ENCODE measurements at places on chromosomes 3 and 15.

DNA sequence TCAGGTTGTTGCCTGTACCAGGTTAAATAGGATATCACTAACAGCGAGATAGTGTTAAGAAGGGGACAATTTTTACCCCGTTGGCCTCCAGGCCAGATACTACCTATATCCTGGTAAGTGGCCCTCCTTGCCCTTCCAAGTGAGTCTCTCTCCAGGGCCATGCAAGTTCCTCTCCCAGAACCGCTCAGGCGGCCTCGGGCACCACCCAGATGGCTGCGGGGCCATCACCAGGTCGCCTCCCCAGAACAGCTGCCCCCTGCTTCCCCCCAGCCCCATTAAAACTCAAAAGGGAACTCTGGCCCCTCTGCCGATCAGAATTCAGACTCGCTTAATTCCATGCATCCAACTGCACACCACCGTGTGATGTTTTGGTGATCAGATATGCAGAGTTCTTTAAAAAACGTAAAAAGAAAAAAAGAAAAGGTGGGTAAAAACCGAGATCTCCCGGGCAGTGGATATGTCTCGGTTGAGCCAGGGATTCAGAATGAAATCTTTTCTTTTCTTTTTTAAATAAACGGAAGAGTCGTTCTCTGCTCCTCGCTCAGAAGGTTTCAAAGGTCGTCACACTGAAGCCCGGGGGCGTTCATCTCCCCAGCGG lies 1.9 kb upstream of the TRIM71 start:
- no peak for DNase-seq

GRCh38 chr3:189071446-189071845 lies 100.3 kb upstream of the TPRG1 start:
- DNase-seq = no peak

DNA sequence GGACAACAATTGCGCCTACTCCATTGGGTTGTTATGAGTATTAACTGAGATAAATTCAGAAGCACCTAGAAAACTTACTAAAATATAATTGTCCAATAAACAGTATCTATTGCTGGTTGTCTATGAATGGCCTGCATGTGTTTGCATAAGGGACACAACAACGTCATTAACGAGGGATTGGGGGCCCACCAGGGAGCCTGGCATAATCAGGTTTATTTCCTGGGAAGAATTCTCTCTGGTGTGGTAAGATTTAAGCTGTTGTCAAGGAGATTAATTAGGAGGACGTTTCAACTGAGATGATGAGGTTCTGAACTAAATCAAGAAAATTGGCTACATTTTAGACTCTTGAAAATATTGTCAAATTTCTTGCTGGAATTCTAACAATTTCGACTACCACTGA lies 176.1 kb upstream of the CDIN1 start:
- DNase-seq = no peak

DNA sequence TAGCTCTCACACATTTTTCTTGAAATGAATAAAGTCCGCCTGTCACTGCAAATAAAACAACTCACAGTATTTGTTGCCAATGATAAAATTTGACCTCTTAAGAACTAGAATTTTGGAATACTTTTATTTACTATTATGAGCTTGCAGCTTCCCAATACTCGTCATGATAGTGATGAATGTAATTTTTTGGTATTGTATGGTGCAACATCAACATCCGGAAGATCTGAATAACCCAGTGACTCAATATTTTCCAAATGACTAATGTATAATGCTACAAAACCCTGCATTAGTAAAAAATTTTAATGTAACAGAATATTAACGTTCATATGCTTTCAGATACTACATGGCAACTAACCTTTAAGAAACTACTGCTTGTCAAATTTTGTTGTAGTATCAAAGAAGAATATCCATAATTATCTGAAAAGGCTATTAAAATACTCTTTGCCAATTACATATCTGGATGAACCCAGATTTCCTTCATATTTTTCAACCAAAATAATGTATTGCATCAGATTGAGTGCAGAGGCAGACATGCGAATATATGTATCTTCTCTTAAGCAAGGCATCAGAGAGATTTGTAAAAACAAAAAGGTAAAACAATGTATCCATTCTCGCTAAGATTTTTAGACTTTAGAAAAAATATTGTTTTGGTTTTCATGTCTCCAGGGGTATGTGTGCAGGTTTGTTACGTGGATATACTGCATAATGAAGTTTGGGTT lies 95.3 kb downstream of the IGF2BP2 start:
- DNase-seq = no peak

DNA sequence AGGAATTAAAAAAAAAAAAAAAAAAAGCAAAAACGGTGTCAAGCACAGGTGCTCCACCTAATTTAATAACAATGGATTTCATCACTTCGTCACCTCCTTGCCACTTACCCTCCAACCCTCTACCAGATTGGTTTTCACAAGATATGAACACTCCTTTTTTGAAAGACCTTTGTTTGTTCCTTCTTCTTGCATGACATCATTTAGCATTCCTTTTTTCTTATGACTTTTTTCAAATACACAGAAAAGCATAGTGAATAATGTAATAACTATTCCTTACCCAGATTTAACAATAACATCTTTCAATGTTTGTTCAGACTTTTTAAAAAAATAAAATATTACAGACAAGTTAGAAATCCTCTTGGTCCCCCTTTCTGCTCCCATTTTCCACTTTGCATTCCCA lies 16.3 kb downstream of the COL6A6 start:
- DNase-seq = no peak

DNA sequence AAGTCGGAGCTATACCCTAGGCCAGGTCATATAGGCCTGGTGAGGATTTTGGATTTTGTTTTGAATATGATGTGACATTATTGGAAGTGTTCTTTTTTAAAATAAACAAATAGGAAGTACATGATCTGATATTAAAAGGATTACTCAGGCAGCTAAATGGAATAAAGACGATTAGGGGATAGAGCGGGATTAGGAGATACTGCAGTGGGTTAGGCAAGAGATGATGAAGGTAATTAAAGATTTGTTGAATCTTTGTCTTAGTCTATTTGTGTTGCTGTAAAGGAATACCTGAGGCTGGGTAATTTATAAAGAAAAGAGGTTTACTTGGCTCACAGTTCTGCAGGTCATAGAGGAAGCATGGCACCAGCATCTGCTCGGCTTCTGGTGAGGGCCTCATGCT lies 21.3 kb downstream of the KIF15 start:
- no peak for DNase-seq

DNA sequence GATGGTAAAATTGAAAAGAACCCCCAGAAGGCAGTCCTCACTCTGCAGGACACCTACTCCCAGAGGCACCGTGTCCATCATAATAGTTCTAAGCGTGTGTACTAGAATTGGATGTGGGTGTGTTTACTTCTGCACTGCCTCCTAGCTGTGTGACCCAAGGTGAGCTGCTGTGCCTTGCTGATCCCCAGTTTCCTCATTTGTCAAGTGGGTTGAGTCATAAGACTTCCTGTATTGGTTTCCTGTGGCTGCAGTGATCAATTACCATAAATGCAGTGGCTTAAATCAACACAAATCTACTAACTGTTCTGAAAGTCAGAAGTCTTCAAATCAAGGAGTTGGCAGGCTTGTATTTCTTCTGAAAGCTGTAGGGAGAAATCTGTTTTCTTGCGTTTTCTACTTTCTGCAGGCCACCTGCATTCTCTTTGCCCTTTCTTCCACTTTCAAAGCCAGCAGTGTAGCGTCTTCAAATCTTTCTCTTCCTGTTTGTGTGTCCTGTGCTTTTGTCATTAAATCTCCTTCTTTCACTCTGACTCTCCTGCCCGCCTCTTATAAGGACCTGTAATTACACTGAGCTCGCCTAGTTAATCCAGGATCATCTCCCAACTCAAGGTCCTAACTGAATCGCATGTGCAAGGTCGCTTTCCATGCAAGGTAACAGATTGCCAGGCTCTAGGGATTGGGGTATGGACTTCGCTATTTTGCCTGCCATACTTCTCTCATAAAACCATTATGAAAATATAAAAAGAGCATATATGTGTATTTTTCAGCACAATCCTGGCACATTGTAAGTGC lies 59.0 kb downstream of the RORA start:
- DNase-seq = peak; percentile 4

DNA sequence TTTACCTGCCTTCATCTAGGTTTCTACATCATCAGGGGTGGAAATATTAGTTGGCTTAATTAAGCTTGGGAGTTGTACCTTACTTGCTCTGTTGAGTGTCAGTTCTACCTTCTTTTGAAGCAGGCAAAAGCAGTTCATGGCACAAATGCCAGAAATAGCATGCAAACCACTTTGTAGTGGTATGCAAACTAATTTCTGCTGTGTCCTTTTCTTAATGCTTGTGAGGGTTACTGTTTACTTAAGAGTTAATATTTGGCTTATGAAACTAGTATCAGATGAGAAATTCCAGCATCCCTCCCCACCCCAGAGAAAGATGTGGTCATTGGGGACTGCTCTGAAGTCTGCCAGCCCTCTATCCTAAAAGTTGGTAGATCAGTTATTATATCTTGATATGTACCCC lies 7.1 kb downstream of the ATP2C1 start:
- DNase-seq = no peak

- no peak for DNase-seq
Observed at GRCh38 chr3:171317171-171317570, 143.0 kb downstream of the TNIK start.

GRCh38 chr3:152229692-152230091 lies 39.0 kb upstream of the MBNL1 start:
- DNase-seq = no peak

DNA sequence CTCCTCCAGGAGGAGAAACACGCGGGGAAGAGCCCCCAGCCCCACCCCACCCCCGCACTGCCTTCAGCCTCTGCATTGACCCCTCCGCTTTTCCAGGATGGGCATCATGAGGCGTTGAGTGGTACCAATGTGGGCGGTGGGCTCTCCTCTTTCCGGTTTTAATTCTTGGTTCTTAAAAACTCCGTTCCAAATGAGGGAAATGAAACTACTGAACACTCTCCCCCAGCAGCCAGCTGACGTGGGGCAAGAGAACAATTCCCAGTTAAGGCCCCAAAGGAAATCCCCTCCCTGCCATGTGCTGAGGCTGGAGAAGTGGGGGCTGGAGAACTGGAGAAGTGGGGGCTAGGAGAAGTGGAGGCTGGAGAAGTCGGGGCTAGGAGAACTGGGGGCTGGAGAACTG lies 5.3 kb upstream of the NRROS start:
- DNase-seq = no peak
